NCI-H2107 (cell line): ENCODE measurements at places on chromosomes 4 and X.

- no peak for DNase-seq
These were observed 89.1 kb downstream of the TBC1D9 start for GRCh38 chr4:140666889-140667614.

- no peak for DNase-seq
These were observed 32.4 kb upstream of the TMEM131L start for GRCh38 chr4:153433754-153434105.

GRCh38 chr4:118180776-118181175, 146.5 kb downstream of the NDST3 start:
- no peak for DNase-seq

DNA sequence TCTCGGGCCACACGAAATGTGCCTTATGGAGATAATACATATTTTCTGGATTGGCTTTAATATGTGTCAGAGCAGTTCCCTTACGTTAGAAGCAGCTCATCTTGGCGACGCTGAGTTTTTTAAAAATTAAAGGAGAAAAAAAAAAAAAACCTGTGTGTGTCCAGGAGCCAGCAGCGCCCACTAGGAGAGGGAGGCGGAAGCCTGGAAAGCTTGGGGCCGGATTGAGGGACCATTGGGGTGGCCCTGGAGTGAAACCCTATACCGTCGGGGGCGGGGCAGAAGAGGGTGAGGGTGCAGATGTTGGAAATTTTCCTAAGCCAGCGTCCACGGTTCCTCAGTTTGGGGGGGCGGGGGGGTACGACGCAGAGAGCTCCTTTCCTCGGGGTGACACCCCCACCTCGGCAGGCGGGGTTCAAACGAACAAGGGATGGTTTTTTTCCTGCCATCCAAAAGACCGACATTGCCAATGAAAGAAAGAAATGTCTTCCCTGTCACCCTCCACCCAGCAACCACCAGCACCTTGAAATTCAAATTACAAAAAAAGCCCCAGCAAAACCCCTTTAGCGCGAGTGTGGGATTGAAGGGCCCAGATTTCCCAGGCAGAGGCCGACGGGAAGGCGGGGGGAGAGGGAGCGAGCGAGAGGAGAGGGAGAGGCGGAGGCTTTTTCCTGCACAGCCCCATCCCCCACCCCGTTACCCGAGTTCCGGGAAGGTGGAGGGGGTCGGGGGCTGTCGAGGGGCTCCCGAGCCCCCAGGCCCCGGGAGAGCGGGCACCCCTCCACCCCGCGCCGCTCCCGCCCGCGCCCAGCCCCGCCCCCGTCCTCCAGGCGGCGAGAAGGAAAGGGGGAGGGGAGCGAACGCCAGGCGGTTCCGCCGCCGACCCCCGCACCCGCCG, 859 bp downstream of the SMARCA1 start:
- DNase-seq = peak; percentile 44

GRCh38 chr4:112189754-112190153, 41.8 kb upstream of the AP1AR start:
- no peak for DNase-seq

DNA sequence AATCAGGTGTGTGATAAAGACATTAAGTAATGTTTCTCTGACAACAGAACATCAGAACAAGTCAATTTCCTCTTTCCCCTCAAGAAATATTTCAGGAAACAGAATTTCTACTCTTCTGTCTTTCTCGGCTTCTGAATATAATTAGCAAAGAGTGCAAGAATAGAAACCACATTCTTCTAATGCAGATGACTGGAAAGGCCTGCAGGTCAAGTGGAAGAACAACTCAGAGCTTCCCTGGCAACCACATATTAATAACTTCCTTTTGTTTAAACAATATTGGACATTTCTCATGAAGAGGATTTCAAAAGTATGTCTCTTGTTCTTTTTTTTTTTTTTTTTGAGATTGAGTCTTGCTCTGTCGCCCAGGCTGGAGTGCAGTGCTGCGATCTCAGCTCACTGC, 225.5 kb downstream of the PARM1 start:
- DNase-seq = no peak

- DNase-seq = no peak
These were observed 39.8 kb upstream of the TMEM131L start for GRCh38 chr4:153426207-153426885.

- no peak for DNase-seq
These were observed 119.2 kb upstream of the EDNRA start for GRCh38 chr4:147361726-147362125.

- no peak for DNase-seq
These were observed 161.3 kb upstream of the USP38 start for GRCh38 chr4:143023239-143023918.

GRCh38 chr4:86089781-86090323, 270.0 kb downstream of the MAPK10 start:
- no peak for DNase-seq

DNA sequence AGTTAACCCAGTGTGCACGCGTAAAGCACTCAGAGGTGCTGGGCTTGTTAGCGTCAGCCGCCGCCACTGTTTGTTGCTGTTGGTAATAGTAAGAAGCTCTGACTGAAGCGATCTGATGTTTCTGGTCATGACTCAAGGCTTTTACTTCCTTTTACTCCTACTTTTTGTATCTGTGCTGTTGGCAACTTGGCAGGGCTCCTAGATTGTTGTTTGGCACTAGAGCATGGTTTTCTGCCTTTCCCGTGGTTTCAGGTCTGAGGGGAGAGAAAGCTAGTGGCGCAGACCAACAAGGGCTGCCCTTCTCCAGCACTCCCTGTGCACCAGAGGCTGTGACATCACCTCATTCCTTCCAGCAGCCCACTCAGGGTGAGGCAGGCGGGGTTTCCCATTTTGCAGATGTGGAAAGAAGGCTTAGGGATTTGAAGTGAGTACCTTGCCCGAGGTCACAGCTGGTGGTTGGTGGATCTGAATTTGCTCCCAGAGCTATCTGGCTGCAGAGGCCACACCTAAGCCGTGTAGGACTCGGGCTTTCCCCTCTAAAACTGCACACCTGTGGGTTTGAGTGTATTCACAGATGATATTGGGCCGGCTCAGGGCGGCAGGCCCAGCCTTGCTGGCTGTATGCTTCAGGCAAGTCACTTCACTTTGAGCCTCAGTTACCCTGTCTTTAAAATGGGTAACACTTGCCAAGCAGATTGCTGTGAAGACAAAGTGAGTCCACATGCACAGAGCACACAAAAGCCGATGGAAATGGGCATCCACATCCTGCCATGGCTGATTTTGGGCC, 51.2 kb upstream of the TADA2B start:
- no peak for DNase-seq

DNA sequence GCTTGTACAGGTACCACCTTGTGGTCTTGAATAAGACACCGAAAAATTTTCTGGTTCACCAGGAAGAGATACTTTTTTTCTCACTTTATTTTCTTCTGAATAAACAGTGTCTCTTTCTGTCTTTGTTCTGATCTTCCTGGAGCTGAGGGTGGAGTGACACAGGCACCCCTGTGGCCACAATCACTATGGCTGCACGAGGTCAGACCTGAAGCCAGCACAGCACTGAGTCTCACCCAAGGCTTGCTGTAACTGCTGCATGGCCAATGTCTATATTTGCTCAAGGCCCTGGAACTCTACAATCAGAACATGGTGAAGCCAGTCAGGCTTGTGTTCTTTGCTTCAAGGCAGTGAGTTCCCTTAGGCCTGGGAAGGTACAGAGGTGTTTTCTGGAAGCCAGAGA, 87.2 kb downstream of the GPR174 start:
- no peak for DNase-seq

DNA sequence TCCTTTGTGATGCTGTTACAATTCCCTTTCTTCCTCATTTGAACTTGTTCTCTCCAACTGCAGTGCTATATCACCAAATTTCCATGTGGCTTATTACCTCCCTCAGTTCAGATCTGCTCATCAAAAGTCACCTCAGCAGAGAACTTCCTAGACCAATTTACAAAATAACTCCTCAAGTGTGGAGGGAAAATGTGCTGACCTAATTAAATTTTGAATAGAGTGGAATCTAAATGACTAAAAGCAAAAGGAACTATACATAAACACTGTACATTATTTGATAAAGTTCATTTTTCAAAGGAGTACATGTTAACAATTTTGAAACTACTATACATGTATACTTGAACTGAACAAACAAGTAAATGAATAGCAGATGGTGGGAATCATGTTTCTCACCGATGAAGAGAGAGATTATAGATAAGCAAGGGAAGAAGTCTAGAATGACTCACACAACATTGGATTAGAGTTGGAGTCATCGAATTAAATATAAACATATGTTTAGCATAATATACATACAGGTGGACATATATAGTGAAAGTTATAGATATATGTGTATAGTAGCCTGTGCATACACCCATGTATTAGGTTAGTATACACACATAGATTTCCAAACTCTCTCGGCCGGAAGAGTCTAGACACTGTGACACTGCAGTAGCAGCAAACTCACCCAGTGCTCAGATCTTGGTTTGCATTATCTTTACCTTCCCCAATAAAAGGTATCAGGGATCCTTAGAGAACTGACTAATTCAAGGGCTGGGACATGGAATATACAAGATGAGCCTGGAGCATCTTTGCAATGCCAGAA, 318.7 kb downstream of the PCDH18 start:
- no peak for DNase-seq

GRCh38 chr4:4474476-4474875, 67.4 kb downstream of the STX18 start:
- no peak for DNase-seq

DNA sequence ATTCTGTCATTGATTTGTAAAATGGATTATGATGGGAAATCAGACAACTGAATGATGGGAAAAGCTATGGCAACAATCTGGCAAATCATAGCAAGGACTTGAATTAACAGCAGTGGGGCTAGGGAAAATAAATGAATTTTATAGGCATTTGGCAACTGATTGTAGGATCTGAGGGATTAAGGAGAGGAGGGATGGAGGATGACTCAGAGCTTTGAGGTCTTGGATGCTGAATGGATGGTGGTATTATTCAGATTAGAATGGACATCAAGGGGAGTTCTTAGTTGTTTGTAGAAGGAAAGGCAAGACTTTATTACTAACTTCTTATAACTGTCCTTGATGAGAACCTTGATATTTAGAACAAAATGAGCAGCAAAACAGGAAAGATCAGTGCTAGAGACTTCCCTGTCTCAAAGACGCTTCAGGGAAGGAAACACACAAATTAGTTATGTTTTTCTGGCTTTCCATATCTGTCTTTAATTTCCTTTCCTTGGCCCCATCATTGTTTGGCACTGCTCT, 51.4 kb upstream of the HHIP start:
- DNase-seq = no peak

DNA sequence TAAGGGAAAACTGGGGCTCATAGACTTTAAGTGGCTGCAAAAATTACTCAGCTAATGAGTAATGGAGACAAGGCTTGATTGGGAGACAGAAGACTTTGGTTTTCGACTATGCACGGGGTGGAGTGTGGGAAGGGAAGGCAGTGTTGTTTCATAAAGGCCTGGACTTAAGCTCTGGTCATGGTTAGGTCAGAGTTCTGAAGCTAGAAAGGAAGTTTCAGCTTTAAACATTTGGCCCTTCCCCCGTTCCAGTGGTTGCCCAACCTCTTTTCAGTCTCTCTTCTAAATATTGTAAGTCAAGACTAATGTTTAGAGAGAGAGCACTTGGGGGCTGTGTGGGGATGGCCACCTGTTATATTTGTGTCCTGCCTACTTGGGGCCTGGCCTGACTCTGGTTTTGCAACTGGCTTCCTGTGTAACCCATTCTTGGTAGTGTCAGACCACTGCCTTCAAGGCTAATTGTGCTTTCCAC, 21.0 kb downstream of the MSN start:
- no peak for DNase-seq

DNA sequence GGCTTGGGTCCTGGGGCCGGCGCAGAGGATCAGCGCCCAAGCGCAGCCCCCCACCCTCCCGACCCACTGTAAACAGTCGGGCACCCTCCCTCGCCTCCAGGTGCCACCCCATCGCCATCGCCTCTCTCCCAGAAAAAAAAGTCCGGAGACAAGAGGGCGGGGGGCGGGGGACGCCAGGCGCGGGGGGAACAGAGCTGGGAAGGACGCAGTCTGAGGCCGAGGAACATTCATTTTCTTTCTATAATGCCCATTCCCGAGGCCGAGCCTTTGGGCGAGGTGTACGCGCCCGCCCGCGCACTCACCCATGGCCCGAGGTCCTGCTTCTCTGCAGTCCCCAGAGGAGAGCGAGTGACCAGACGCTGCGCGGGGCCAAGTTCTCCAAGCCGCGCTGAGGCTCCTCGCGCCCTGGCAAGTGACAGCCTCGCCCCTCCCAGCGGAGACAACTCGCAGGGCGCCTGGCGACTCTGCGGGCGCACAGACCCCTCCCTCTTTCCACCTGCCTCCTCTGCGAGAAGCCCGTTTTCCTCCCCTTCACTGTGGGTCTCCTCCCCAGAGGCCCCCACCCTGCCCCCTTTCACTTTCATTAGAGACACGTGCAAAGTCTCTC, 63.5 kb upstream of the WDR17 start:
- DNase-seq = no peak
